ENCODE measurements at places on chromosomes 4 and X.

- no peak for DNase-seq
Observed at GRCh38 chrX:20680998-20681397, 414.3 kb upstream of the RPS6KA3 start.

- no peak for DNase-seq
Observed at GRCh38 chr4:119937746-119938145, 128.9 kb downstream of the MAD2L1 start.

DNA sequence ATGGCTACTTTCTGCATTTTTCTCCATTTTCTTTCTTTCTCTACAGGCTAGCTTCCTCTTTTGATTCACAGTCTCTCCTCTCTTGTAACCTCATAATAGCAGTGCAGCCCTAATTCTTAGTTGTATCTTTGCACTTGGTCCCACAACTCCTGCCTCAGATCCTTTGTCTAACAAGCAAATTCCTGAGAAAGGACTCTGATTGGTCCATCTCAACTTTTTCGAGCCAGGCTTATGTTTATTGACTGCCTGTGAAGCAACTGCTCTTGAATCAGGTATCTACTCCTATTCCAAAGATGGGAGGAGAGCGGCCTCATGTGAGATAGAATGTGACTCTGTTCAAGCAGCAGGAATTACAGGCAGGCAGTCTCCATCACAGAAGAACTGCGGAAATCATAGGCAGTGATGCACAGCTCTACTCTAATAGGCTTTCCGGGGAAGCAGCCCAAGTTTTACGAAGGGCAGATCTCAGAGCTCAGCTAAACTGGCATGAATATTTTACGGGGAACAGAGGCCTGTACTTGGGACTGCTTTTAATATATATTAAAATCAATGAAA, 123.5 kb downstream of the GABRB1 start:
- no peak for DNase-seq

DNA sequence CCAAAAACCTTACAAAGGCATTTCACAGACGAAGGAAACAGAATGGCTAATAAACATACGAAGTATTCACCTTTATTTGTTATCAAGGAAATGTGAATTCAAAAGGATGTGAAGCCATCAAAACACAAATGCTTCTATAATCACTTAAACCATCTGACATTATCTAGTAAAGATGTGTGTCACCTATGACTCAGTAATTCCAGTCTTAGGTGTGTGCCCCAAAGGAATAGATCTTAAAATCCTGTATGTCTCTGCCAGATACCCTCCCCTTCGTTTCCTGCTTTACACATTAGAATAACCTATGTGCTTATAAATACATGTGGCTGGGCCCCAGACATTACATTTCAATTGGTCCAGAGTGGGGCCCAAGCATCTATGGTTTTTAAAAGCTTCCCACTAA, 41.8 kb upstream of the CEP135 start:
- DNase-seq: no peak

All from activated B cell treated with CpG ODN at 0.5 μM for 24 hours (primary cell).